ENCODE measurements at places on chromosomes 5 and 9.

DNA sequence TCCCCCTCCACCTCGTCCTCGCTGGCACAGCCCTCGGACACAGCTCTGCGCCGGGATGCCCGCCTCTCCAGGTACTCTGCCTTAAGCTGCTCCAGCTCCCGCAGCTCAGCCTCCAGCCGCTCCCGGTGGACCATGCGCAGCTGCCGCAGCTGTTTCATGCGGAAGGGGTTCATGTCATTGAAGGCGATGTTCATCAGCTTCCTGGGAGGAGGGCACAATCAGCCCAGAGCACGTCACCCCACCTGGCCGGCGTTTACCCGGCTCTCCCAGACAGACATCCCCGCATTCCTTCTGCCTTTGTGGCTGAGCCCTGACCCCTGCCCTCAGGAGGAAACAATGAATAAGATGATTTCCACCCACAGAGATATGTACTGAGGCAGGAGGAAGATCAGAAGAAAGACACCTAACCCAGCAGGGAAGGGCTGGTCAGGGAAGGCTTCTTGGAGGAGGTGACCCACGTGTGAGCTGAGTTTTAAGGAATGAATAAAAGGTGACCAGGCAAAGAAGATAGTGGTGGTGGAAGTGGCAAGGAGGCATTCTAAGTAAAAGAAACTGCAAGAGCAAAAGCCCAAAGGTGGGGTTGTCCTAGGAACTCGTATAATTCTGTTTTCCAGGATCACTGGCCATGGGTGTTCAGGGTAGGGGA lies 7.1 kb upstream of the CORO2A start:
- DNase-seq: no peak

DNA sequence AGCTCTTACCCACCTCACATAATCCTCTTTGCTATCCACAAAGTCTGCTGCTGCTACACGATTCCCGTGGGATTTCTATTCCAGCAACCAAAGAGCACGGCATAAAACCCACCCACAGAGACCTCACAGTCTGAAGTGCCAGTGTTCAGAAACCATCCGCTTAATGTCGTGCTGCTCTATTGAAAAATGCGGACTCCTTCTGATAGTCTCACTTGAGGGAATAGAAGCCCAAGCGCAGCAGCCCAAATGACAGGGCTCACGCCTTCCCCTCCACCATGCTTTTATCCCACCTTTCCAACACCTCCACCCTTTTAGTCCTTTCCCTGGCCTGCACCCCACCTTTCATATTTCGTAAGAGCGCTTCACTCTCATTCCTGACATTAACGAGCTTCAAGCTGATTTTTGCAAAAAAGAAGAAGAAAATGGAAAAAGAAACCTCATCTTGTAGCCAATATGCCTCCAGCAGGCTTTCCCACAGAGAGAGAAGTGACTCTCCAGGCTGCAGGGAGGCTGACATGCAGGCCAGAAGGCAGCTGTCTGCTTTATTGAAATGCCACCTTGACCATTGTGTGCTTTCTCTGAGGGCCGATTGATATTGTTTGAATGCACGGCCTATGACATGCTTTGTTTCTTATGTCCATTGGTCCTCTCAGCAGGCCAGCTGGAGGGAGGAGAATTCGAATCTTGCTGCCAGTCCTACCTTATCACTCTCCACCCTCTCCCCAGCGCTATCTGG lies 70.6 kb upstream of the PCSK1 start:
- no peak for DNase-seq

DNA sequence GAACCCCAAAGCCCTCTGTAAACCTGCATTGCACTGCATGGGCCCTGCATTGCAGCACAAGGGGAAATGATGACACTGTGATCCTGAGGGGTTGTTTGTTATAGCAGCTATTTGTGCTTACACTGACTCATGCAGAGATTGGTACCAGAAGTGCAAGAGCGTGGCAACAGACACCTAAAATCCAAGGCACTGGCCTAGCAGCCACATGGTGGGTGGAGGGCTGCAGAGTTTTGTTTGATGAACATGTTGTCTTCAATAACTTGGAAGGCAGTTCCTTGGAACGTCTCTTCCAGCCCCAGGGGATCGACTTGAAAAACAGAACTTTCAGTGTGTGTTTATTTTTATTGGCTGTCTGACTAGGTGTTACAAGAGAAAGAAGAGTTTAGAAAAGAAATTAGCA lies 14.5 kb downstream of the FCN2 start:
- no peak for DNase-seq

DNA sequence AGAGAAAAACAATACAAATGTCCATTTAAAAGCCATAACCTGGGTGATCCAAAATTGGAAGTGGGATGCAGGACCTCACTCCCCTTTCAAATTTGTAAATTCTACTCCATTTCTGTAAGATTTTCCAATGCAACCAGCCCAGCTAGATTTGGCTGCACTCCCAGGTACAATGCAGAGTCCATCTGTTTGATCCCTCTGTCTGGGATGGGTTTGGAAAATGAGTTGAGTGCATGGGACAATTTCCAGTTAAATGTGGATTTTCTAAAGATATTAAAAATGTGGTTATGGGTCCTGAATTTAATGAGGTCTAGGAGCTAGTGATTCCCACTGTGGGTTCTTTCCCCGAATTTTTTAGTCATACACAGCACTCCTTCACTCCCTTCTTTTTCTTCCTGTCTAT lies 104.0 kb upstream of the ATP10B start:
- no peak for DNase-seq

Data from midbrain (tissue), 1 donor.